ENCODE measurements at places on chromosomes 6 and 20. TPM values are rescaled to one million over a fixed set of nuclear protein-coding genes. Genes with fewer than 3 reads are reported as not detected.

- DNase-seq = no peak
Measured at GRCh38 chr20:23147964-23148730, 62.0 kb upstream of the CD93 start.

DNA sequence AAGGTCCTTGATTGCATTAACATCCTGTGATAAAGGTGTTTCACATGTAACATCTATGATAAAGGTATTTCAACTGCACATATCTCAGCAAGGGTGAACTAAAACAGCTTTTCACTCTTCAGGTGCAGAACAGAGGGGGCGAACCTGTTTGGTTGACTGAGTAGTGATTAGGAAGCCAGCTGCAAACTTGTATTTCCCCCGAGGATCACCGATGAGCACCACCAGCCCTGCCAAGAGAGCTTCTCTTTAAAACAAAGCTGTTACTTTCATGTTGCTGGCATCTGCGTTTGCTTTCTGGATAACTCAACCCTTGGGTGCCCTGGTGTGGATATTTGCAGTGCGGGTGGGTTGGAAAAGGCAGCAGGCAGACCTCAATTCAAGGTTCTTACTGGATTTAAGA lies 39.6 kb downstream of the JAG1 start:
- DNase-seq = no peak

DNA sequence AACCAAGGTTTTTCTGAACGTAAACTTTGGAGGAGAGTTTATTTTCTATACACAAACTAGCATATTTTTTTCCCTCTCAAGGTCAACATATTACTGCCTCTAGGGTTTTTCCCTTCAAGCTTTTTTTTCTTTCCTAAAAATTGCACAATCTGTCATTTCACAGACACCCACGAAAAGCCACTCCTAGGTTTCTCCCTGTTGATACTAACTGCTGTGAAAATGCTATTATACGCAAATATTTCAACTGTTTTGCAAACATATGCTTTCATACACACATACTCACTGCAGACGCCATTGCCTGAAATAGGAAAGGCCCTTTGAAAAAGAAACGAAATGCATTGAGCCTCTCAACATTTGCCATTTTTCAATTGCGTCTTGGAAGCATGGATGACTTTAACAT lies 333.0 kb downstream of the CD83 start:
- no peak for DNase-seq

DNA sequence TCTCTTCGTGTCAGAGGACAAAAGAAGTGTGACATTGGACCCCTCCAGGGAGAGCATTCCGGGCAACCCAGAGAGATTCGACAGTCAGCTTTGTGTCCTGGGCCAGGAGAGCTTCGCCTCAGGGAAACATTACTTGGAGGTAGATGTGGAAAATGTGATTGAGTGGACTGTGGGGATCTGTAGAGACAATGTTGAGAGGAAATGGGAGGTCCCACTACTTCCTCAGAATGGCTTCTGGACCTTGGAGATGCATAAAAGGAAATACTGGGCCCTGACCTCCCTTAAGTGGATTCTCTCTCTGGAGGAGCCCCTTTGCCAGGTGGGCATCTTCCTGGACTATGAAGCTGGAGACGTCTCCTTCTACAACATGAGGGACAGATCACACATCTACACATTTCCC lies 9.5 kb upstream of the BTN3A3 start:
- no peak for DNase-seq

DNA sequence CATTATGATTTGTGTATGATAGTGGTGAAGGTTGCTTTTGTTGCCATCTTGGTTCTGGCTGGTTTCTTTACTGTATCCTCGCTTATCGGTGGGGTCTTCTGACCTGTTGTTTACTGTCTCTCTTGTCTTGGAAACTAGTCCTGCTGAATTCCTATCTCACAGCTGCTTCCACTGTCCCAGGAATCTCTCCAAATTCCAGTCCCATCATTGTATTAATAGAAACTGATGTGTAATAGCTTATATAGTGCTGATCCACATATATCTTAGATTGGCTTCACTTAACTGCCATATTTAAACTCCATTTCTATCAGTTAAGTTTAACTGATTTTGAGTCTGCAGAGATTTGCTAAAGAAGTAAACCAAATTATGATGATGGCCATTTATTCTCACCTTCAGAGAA lies 5.9 kb downstream of the GTF2H5 start:
- DNase-seq = no peak

GRCh38 chr6:96007663-96008062 lies 8.1 kb upstream of the FUT9 start:
- no peak for DNase-seq

- peak; percentile 93 for DNase-seq
Measured at GRCh38 chr6:157037165-157037564, 260.0 kb downstream of the ARID1B start.

DNA sequence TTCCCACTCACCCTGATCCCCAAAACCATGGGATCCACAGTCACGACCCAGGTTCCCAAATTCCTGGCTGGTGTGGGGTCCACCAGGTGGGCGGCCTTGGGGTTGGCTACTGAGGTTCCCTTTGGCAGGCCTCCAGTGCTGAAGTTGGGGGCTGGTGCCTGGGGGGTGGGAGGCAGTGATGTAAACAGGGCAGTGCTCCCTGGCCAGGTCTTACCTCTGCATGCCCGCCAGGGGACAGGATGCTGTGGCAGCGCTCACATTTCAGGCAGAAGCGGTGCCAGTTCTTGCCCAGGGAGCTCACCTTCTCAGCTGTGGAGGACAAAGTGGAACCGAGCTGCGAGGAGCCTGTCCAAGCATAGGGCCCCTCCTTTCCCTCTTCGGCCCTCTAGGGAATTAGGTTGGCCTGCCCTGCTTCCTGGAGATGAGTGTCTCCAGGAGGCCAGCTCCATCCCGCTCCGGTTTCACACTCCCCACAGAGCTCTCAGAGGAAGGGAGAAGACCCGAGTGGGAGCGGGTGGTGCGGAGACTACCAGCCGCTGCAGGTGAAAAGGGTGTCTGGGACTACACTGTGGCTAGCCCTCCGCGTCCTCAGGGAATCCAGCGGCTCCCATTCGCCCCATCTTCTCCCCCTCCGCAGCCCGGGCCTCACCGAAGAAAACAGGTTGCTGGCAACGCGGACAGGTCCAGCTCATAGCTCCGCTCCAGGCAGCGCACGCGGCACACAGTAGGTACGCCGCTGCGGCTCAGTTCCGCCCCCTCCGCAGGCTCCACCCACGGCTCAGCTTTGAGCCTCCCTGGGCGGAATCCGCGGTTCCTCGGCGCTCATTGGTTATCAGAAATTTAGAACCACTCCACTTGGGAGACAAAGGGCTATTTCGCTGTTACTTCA lies at the start of gene CRIP3:
Gene CRIP3 (minus strand): TSS at position 726 of the 889 bp plus-strand sequence. CDS start 34 bp downstream, at position 692.
- DNase-seq = peak; percentile 18

DNA sequence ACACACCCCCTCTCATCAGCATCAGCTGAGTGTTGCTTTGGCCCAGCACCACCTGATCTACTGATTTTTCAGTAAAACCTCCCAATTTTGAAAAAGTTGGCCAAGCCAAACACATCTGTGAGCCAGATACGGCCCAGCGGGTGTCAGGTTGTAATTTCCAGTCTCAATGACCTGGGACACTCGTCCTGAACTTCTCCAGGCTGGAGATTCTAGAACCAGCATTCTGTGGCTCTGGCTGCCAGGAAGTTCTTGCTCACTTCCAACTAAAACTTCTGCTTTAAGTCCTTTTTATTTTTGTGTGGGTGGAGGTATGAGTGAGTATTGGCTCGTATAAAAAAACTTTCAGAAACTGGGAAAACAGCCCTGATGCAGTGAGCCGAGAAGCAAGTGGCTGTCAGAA lies 5.1 kb downstream of the KIAA1755 start:
- DNase-seq = no peak

- no peak for DNase-seq
Measured at GRCh38 chr20:57288651-57289277, 22.3 kb upstream of the BMP7 start.

- DNase-seq = no peak
Measured at GRCh38 chr6:87936065-87936464, 111.6 kb upstream of the SPACA1 start.

GRCh38 chr20:4787820-4788219 lies 66.1 kb downstream of the PRND start:
- no peak for DNase-seq

- DNase-seq = no peak
Measured at GRCh38 chr20:46587986-46588385, 37.5 kb upstream of the OCSTAMP start.

DNA sequence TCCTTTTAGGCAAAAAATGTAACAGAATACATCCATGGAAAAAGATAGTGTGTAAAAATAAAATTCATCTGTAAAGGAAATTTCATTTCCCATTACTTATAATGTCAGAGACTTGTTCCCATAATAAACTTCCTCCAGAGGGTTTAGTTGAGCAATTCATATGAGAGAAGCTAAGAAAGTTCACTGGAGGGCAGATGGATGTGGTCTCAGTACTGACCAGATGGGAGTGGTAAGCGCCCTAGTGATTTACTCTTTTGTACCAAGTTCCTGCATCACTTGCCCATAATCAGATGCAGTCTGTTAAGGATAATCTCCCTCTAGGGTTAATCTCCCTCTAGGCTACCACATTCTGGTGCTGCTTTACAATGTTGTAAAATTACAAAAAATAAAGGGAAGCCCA lies 61.7 kb downstream of the ESF1 start:
- DNase-seq = no peak

- no peak for DNase-seq
Measured at GRCh38 chr6:25769983-25770382, 15.4 kb downstream of the SLC17A4 start.

- DNase-seq = no peak
Measured at GRCh38 chr6:137625808-137626207, 131.6 kb upstream of the OLIG3 start.

GRCh38 chr6:142738731-142739130 lies 206.2 kb downstream of the HIVEP2 start:
- no peak for DNase-seq

DNA sequence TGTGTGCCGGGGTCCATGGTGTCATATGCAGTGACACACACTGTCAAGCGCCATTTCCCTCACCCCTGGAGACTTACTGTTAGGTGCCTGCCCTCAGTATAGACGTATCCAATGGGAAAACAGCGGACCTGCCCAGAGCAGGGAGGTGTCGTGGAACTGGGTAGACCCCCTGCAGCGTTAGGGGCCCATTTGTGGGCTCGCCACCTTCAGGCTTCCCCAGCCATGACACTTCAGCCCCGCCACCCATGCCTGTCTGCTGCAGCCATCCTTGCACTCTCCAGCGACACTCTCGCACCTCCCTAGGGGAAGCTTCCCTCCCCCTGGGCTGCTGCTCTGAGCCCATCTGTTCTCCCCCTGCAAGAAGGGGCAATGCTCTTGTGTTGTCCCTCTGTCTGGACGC lies 43.2 kb downstream of the STK35 start:
- DNase-seq = no peak

DNA sequence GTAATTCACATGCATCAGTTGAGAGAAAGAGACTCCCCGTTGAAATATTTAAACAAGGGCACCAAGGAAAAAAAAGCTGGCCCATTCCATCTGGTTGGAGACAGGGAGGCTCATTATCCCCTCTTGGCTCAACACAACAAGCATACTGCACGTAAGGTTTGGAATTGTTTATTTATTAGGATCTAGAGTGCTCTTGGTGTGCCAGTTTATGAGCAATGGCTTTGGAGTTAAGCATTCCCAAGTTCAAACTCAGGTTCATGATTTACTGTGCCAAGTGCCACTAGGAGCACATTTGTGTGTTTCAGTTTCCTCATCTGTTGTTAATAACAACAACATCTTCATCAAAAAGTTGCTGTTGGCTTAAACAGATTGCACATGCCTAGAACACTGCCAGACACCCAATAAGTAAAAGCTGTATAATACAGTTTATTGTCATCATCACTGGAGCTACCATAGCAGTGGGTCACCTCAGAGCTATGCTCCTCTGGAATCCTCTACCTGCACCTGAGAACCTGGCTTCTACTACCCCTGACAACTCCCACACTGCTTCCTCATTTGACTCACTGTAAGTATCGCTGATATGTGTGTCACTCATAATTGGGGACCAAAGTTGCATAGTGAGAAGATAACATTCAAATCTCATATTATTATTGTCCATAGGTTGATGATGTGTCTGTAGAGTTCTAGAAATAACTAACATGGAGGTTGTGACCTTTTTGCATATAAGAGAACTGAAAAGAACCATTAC lies 5.4 kb downstream of the SLC17A3 start:
- no peak for DNase-seq

- DNase-seq = no peak
Measured at GRCh38 chr20:57308451-57309271, 20.9 kb upstream of the SPO11 start.

- no peak for DNase-seq
Measured at GRCh38 chr6:36920546-36920945, 34.0 kb upstream of the PI16 start.

DNA sequence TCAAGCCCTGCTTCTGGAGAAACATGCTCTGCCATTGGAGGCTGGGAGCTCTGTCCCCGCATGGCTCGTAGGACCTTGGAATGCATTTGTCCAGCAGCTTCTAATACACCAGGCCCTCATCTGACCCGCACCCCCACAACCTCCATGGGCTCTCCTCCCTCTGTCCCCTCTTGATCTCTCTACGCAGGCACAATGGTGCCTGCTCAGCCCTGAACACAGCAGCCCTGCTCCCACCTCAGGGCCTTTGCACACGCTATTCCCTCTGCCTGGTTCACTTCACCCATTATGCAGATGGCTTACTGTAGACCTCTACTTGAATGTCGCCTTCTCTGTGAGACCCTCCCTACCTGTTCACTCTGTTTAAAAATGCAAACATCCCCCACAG lies 27.0 kb upstream of the PTGIS start:
- DNase-seq = no peak

- no peak for DNase-seq
Measured at GRCh38 chr6:142872376-142872775, 72.6 kb downstream of the HIVEP2 start.

- DNase-seq = no peak
Measured at GRCh38 chr20:50663095-50663821, 28.1 kb downstream of the RIPOR3 start.

DNA sequence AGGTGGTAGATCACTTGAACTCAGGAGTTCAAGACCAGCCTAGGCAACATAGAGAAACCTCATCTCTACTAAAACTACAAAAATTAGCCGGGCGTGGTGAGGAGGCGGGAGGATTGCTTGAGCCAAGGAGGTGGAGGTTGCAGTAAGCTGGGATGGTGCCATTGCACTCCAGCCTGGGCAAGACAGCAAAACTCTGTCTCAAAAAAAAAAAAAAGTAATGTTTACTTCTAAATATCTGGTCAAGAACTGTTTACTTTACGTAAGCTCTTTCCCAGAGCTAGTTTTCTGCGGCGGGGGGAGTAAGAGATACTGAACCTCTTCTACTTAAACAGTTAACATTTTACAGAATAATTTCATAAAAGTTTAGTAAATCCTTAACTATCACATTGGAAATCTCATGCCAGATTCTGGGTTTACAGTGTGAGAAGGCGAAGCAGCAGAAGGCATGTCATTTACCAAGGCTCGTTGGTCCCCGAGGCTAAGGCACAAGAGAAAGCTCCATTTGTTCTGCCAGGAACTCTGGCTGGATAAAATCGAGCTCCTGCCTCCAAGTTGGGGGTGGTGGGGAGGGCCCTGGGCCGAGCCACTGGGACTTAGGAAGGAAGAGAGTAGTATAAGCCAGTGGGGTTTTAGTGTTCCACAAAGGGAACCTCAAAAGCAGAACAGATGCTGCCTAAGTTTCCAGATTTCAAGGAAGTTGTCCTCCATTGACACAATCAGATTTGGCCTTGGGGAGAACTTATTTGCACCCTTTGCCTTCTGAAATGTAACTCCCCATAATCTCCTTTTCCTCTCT lies 41.7 kb downstream of the ARFGEF2 start:
- DNase-seq = no peak

GRCh38 chr6:147043994-147044477 lies 160.2 kb upstream of the STXBP5 start:
- DNase-seq = no peak

The PRL gene
- total RNA-seq = 0.48 TPM

The OXT gene
- total RNA-seq = not detected

The GSTA2 gene
- total RNA-seq = 3.4 TPM
